ENCODE measurements at places on chromosomes 2 and 18. TPM values are rescaled to one million over a fixed set of nuclear protein-coding genes. Genes with fewer than 3 reads are reported as not detected.

Gene PKDCC
- polyA plus RNA-seq: 121 TPM

Gene TOGARAM2
- 5.2 TPM for polyA plus RNA-seq

Gene TBR1
- polyA plus RNA-seq: 0.92 TPM

Gene IL18RAP
- 0.47 TPM for polyA plus RNA-seq

Gene SP140
- 4.8 TPM for polyA plus RNA-seq

Gene FEV
- not detected for polyA plus RNA-seq

Gene KCNJ13
- 0.25 TPM for polyA plus RNA-seq

Gene STRN
- polyA plus RNA-seq: 13.9 TPM

Gene TACR1
- 0.38 TPM for polyA plus RNA-seq

Gene NFE2L2
- polyA plus RNA-seq: 72.7 TPM

Gene EGR4
- polyA plus RNA-seq: 4.6 TPM

Gene KRTCAP3
- polyA plus RNA-seq: 5.1 TPM

Gene KIAA2012
- 1.6 TPM for polyA plus RNA-seq

Gene TRPM8
- polyA plus RNA-seq: 5.2 TPM

Gene LRPPRC
- polyA plus RNA-seq: 65.7 TPM

Gene CNGA3
- 1.5 TPM for polyA plus RNA-seq

Gene FAM168B
- 76.3 TPM for polyA plus RNA-seq
